ENCODE measurements at places on chromosomes 4 and X. TPM values are rescaled to one million over a fixed set of nuclear protein-coding genes. Genes with fewer than 3 reads are reported as not detected.

- DNase-seq = peak; percentile 80
- no peaks in the 10 kb centered on the region for H3K36me3 ChIP-seq
- no peaks in the 10 kb centered on the region for H3K4me1 ChIP-seq
- H3K27ac ChIP-seq = no peak overlapping the region
- no peaks in the 10 kb centered on the region for H3K27me3 ChIP-seq
- no peak overlapping the region for H3K4me3 ChIP-seq
These were observed 36.9 kb upstream of the SYTL4 start for GRCh38 chrX:100768679-100769338.

DNA sequence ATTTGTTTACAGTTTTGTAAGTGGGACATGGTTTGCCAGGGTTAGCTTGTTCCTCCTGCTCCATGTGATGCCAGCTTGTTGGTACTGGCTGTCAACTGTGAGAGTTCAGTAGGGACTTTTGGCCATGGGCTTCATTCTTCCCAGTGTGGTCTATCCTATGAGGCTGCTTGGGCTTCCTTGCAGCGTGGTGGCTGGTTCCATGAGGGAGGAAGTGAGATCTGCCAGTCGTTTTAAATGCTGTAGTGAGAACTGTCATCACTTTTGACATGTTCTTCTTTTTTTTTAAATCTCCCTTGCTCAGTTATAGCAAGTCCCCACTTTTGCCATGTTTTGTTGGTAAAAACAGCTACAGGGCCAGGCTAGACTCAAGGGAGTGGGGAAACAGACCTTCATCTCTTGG lies 15.9 kb downstream of the NSD2 start:
- no peak overlapping the region for H3K27ac ChIP-seq
- H3K4me3 ChIP-seq = no peak overlapping the region
- no peak for DNase-seq
- no peaks in the 10 kb centered on the region for H3K27me3 ChIP-seq
- H3K4me1 ChIP-seq = peaks cover 6% of the 10 kb centered on the region

GRCh38 chr4:169774466-169775445 lies 17.0 kb upstream of the HPF1 start:
- peak overlapping the region; percentile 21 for H3K4me3 ChIP-seq
- H3K27ac ChIP-seq = no peak overlapping the region
- no peak for DNase-seq
- H3K36me3 ChIP-seq = no peaks in the 10 kb centered on the region

- H3K4me1 ChIP-seq = peaks cover 24% of the 10 kb centered on the region
- no peaks in the 10 kb centered on the region for H3K36me3 ChIP-seq
- H3K27ac ChIP-seq = no peak overlapping the region
- no peak for DNase-seq
- H3K4me3 ChIP-seq = no peak overlapping the region
These were observed 63.5 kb downstream of the ENPP6 start for GRCh38 chr4:184154199-184154598.

DNA sequence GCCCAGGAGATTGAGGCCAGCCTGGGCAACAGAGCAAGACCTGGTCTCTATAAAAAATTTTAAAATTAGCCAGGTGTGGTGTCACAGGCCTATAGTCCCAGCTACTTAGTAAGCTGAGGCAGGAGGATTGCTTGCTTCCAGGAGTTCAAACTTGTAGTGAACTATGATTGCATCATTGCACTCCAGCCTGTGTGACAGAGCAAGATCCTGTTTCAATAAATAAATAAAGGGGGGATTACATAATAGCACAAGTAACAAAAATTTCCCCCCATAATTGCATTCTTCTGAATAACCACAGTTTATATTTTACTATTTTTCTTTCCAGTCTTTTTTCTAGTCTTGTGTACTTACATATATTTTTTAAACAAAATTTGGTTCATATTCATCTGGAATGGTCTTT lies 135.6 kb downstream of the CHIC2 start:
- H3K27me3 ChIP-seq = peaks cover 11% of the 10 kb centered on the region
- H3K27ac ChIP-seq = no peak overlapping the region
- H3K4me3 ChIP-seq = no peak overlapping the region
- H3K4me1 ChIP-seq = no peaks in the 10 kb centered on the region
- no peak for DNase-seq

- H3K27me3 ChIP-seq = no peaks in the 10 kb centered on the region
- H3K4me1 ChIP-seq = no peaks in the 10 kb centered on the region
- no peak overlapping the region for H3K4me3 ChIP-seq
These were observed 43.9 kb upstream of the FAM9A start for GRCh38 chrX:8845060-8845459.

- no peaks in the 10 kb centered on the region for H3K36me3 ChIP-seq
- H3K4me1 ChIP-seq = no peaks in the 10 kb centered on the region
- H3K27me3 ChIP-seq = no peaks in the 10 kb centered on the region
These were observed 32.0 kb downstream of the DYNLT3 start for GRCh38 chrX:37815366-37815765.

FAM9C gene
- total RNA-seq = not detected

SUPT20HL2 gene
- total RNA-seq = not detected

GRIPAP1 gene
- 54.2 TPM for total RNA-seq

TRIM75 gene
- not detected for total RNA-seq

GYPE gene
- total RNA-seq = 2.5 TPM

ATP1B4 gene
- total RNA-seq = not detected

CCDC110 gene
- 0.44 TPM for total RNA-seq

CPLX1 gene
- total RNA-seq = 3.9 TPM

CRMP1 gene
- 6.2 TPM for total RNA-seq

UGT2A3 gene
- total RNA-seq = not detected

HOPX gene
- total RNA-seq = 341 TPM
